Common myeloid progenitor, CD34-positive (primary cell): ENCODE measurements at places on chromosomes 11 and 22.
A peak's percentile ranks its signal among the peaks of the same experiment; 100 is the strongest.

DNA sequence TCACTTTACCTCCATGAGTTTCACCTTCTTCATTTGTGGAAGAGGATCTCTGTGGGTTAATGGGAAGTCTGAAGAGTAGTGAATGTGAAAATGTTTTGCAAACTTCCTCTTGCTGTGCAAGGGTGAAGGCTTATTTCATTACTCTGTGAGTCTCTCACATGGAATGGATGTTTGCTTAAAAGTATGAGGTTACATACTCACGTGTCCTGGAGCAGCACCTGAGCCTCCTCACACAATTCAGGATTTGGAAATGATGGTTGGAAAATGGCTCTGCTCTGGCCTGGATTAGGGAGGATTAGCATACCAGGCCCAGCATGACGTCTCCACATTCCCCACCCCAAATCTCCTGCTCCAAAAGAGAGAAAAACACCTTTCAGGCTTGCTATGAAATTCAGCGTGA is 4.8 kb downstream of the GRAMD1B start:
- no peak for DNase-seq

GRCh38 chr11:45274206-45274605 is 11.9 kb downstream of the SYT13 start:
- DNase-seq: no peak

GRCh38 chr22:46042786-46043185 is 65.8 kb upstream of the WNT7B start:
- DNase-seq: no peak

DNA sequence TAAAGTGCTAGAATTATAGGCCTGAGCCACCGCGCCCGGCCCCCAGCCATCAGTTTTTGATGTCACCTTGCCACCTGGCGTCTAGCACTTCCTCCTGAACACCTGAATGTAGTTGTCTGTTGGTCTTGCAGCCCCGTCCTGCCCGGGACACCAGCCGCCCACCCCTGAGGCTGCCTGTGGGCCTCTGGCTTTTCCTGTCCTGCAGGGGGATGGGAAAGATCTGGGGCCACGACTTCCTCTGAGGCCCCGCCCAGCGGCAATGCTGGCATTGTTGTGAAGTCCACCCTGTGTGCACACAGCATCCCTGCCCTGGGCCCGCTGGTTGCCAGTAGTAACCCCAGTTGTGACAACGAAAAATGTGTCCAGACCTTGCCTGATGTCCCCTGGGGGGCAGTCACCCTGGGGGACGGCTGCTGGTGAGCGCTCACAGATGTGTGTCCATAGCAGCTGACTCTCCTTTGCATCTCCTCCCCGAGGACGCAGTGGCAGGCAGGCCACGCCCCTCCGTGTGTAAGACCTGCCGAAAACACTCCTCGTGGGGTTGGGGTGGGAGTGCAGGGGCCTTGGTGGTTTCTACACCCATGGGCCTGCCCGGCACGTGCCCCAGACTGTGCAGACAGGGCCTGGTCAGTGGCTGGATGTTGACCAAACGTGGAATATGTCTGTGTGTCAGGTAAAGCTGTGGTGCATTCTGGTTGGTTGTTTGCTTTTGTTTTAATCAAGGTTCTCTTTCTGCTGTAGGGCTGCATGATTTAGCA is 6.8 kb downstream of the SELENOO start:
- no peak for DNase-seq

GRCh38 chr11:64619811-64620380 is 28.9 kb downstream of the SLC22A12 start:
- no peak for DNase-seq

- peak; percentile 67 for DNase-seq
These were observed 16.8 kb upstream of the NUP160 start for GRCh38 chr11:47864901-47865300.

- no peak for DNase-seq
These were observed 6.2 kb downstream of the ALDH3B1 start for GRCh38 chr11:68016161-68016903.

DNA sequence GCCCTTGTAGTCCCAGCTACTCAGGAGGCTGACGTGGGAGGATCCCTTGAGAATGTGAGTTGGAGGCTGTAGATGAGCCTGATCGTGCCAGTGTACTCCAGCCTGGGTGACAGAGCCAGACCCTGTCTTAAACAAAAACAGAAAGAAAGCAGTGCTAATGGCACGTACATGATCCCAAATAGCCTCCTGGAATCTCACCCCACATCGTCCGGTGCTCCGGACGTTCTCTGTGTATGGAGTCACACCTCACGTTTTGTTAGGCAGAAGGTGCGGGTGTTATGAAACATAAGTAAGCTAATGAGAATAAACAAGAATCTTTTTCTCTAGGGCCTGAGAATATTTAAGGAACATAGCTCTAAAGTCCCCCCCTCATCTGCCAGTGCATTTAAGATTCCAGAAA is 23.7 kb upstream of the MICAL3 start:
- DNase-seq: no peak

GRCh38 chr11:95972060-95972459 is 48.2 kb upstream of the MTMR2 start:
- no peak for DNase-seq

DNA sequence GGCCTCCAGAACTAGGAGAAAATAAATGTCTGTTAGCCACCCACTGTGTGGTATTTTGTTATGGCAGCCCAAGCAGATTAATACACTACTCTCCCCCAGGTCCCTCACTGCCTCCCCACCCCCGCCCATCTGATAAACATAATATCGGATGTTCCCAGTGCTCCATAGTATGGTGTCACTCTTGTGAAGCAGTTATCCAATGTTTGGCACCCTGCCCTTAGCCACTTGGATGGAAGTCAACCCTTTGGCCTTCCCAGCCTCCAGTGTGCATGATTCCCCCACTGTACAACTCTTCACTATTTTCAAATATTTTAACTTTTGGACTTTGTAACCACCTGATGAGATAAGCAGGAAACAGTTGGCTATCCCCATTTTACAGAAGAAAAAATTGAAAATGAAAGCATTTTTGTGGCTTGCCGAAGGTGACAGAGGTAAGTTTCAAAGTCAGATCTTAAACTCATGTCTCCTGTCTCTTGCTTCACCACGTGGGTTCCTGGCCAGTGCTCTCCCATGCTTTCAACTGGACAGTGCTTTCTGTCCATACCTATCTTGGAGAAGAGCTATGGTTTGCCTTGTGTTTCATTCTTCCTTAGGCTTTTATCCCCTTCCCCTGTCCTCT is 53.2 kb downstream of the ALX4 start:
- no peak for DNase-seq

DNA sequence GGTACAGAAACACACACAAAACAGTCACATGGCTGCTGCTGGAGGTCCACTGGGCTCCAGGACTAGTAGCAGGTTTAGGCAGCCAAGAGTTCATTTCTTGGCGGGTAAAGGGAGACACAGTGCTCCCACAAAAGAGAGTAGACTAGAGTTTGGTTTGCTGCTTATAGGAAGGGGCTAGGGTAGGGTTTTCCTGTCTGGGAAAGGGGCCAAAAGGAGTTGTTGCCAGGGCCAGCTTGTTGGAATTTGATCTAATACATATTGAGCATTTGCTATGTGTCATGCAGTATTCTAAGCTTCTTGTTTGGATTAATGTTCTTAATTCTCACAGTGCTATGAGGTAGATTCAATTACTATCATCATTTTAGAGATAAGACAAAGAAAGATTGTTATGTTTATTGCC is 195.1 kb upstream of the PLET1 start:
- no peak for DNase-seq

GRCh38 chr22:38033522-38034277 is 23.5 kb upstream of the PICK1 start:
- no peak for DNase-seq
